Skin of body (tissue), 3 donors: ENCODE measurements at places on chromosomes 1 and 21.

DNA sequence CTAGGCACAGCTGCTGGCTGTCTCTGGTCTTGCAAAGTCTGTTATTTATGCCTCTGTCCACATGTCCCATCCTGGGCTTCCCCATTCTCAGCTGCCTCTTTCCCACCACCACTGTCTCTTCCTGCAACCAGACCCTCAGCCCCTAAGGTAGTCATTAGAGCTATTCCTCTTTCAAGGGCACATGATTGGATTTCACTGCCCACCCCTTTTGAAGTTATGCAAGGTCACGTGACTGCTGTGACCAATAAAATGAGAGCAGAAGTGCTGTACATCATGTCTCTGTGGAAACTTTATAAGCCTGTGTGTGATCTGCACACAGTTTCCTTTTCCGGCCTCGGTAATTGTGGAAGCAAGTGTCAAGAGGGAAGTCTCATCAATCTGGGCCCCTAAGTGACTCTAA lies 136.6 kb upstream of the HMGB4 start:
- DNase-seq: no peak

DNA sequence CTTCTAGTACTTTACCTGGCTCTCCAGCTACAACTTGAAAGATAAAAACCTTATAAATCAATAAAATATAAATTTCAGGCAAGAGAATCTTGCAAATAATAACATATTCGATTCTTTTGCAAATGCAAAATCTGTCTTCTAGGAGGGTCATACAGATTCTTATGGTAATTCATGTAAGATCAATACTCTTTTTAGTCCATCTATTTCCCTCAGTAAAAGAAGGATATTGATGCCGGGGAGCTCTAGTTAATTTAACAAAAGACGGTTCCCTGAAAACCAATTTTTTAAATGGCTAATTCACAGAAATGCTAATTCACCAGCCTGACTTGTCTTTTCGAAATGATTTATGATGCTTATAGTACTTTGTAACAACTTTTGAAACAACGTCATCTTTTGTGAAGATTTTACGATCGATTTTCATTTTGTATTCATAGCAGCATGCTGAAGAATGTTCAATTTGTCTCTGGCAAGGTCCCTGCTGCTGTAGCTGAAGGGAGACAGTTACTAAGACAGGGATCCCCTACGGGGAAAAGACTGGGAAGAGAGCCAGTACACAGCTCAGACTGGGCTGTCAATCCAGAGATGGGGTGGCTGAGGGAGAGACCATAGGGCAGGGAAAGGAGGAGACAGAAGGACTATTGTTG lies 90.6 kb upstream of the SPAG17 start:
- DNase-seq: peak; percentile 42

- no peak for DNase-seq
These were observed 11.5 kb upstream of the SLC2A1 start for GRCh38 chr1:42970143-42970542.

DNA sequence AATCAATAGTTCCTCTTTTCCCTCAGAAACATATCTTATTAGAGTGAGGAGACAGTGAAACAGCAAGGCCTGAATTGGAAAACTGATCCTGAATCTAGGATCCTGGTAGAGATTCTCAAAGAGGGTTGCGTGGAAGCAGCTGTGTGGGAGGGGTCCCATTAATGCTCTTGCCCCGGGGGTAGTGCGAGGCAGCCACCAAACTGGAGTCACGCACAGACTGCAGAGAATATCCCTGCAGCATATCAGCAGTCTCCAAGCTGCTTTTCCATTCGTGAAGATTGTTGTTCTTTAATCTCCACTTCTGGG lies 150.1 kb downstream of the DISC1 start:
- DNase-seq: no peak

DNA sequence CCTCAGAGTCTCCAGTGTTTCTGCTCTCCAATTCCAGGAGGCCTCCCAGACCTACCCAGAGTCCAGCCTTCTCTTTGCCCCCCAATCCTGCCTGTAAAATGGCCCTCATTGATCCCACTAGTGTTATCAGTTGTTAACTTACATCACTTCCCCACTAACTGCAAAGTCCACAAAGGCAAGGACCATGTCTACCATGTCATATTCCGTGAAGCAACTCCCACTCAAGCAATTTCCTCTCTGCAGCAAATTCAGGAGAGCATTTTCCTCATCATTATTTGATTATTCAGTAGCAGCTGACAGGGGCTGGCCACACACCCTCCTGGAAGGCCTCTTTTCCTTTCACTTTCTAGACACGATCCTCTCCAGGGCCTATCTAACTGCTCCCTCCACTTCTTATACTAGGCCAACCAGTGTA lies 153.5 kb downstream of the RERE start:
- no peak for DNase-seq

DNA sequence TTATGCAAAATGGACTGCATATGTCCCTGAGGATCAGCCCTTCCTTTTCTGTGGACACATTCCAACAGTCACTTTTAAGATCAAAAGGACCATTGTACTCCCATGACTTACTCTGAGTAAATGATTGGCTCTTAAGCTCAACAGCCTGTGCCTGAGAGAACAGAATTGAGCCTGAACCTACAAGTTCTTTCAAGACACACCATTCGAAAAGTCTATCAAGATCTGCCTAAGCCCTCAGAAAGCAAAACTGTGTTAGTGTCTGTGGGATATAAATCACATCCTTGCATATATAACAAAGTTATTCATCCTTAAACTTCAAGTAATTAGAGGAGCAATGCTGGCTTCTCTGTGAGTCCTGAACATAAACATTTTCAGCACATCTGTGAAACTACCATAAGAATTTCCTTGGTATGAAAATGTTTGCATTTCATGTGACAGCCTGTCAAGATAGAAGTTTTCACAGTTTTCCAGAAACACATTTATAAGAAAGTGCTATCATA lies 41.6 kb downstream of the PCNX2 start:
- no peak for DNase-seq

DNA sequence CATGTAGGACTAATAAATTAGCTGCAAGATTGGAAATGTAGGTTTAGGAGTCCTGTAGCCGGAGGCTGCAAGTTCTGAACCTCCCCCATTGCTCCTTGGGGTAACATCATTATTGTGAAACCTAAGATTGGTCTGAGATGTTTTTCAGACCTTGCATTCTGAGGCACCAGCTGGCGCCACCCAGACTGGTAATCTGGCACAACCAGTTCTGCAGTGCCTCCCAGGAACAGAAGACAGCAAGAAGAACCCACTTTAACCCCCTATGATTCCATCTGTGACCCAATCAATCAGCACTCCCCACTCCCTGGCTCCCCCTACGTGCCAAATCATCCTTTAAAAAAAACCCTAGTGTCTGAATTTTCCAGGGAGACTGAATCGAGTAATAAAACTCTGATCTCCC lies 11.6 kb upstream of the DNAJC6 start:
- no peak for DNase-seq

DNA sequence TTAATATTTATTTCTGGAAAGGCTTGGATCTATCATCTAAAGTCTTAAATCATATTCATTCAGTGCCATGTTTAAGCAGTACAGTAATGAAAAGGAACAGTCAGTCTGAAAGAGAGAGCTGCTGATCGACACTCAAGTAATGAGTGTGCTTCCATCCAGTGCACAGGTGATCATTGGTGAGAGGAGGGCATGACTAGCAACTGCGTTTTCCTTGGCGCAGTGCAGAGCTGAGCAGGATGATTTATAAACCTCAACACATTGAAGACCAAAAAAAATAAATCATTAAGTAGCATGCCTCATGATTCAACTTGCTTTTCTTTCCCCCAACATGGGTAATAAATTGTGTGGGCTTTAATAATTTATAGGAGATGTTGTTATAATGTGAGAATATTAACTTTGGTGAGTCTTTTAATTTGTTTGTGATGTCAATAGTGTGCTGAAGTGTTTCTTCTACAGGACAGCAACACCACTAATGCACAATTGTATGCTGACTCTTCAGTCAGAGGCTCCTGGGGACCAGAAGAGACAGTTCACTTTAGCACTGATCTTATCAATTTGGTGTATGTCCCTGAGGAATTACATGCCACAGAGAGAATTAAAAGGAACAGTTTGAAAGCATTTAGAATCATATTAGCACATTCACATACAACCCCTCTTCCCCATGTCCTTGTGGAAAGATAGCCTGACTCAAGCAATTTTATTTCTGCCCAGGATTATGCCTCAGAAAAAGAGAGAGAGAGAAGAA lies 199.7 kb upstream of the ADGRL2 start:
- DNase-seq: no peak

DNA sequence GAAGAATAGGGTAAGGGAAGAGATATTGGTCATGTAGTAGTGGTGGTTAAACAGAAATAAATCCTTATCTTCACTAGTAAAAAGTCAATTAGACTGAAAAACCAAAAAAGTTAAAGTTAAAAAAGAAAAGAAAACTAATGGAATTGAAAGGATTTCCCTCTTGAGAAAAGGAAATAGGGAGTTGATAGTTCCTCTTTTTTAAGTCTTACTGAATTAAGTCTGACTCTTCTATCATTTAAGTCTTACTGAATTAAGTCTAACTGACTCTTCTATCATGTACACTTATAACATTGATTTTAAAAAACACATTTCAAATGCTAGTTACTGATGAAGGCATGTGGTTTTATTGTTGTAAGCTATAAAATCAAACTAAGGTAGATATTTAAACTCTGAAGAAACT lies 49.5 kb upstream of the TENT5C start:
- no peak for DNase-seq

GRCh38 chr1:154793685-154794084 lies 76.4 kb downstream of the KCNN3 start:
- DNase-seq: no peak

DNA sequence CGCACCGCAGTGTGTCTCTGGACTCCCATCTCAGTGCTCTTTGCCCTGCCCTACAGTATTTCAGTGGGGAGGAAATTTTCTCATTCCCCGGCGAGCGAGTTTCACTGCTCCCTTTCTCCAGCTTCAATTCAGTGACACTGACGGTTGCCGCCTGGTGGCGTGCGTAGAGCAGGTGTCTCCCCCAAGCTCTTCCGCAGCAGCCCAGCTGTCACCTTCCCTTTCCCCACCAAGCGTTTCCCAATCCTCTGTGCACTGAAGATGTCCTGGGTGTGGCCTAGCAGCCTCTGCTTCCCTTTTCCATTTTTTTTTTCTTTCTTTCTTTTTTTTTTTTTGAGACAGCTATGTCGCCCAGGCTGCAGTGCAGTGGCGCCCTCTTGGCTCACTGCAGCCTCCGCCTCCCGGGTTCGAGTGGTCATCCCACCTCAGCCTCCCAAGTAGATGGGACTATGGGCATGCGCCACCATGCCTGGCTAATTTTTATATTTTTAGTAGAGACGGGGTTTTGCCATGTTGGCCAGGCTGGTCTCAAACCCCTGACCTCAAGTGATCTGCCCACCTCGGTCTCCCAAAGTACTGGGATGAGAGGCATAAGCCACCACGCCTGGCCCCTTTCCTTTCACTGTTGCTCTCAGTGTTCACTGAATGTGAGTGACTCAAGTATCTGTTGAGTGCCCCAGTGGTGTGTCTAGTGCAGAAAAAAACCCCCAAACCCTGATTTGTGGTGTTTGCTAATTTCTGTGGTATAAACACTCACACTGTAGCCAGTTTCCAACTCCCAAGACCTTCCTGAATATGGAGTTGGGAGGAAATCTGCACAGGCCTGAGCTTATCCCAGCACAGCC lies 30.1 kb downstream of the TNFRSF1B start:
- no peak for DNase-seq

GRCh38 chr21:27219068-27219467 lies 252.2 kb upstream of the ADAMTS5 start:
- DNase-seq: no peak

DNA sequence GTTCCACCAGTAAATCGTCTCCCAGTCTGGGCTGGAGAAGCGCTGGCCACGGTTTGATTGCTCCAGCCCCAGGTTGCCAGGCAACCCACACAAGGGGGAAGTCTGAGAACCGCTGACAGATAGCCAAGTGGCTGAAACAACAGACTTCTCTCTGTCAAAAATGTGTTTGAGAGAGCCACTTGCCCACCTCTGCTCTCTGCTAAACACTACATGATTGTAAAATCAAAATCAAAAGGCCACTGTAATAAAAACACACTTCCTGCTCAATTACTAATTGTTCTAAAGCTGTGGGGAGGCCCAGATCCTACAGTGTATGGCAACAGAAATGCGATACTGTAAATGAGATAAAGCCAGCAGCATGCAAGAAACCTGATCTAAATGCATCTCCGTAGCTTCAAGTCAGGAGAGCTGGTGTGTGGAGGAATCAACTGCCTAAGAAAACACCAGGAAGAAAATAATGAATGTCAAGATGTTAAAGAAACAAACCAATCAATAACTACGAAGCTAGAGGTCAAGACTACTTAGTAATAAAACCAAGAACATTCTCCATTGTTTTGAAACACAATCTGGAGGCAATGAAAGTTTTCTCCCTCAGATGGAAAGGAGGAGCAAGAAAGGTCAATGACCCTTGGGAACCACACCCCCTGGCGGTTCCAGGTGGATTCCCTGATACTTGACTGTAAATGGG lies 121.2 kb downstream of the SLC45A1 start:
- peak; percentile 55 for DNase-seq

GRCh38 chr1:3368711-3369445 lies 85.6 kb upstream of the ARHGEF16 start:
- DNase-seq: no peak

DNA sequence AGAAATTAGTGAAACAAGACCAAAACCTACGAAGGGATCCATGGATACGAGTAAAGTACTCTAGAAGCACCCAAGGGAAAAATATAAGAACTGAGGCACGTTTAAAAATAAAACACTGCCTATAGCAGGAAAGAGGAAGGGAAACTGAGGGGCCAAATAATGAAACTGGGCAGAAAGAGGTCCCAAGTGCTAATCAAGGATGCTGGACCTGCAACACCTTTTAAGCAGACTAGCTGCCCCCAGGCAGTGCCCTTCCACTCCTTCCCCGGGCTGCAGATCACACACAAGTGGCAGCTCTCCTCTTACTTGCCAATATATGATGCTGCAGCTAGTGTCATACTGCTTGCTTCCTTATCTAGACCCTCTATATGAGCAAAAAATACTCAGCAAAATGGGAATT lies 7.6 kb upstream of the OTUD7B start:
- DNase-seq: no peak

DNA sequence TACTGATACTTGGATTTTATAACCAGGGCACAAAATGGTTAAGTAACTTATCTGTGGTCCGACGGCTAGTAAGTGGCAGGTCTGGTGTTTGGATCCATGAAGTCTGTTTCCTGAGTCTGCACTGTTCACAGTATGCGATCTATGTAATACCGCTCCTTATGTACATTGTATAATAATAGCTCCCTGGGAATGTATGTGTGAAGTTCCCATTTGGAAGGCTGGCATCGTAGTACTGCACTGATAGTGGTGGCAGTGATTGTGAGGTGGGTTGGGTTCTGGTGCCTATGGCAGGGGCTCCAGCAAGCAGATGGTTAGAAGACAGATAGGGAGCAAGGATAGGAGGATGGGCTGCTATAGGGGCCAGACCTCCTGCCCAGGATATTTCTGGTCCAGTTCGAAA lies 25.3 kb downstream of the ITSN1 start:
- no peak for DNase-seq

GRCh38 chr1:46401154-46401913 lies 7.2 kb downstream of the FAAH start:
- no peak for DNase-seq

- no peak for DNase-seq
These were observed 169.2 kb downstream of the APP start for GRCh38 chr21:26001356-26001755.

GRCh38 chr1:81307786-81308185 lies 492.9 kb upstream of the ADGRL2 start:
- DNase-seq: no peak

- peak; percentile 29 for DNase-seq
These were observed 5.7 kb downstream of the GJB3 start for GRCh38 chr1:34786521-34787325.

GRCh38 chr1:30518186-30518585 lies 205.2 kb downstream of the MATN1 start:
- DNase-seq: no peak

- no peak for DNase-seq
These were observed 144.3 kb downstream of the FCRL5 start for GRCh38 chr1:157407917-157408525.
